ENCODE measurements at places on chromosomes 1 and 21. TPM values are rescaled to one million over a fixed set of nuclear protein-coding genes. Genes with fewer than 3 reads are reported as not detected.

Gene S100A7A
- not detected for total RNA-seq

Gene OR2M3
- total RNA-seq: not detected

Gene HFM1
- total RNA-seq: not detected

Gene KRTAP10-9
- not detected for total RNA-seq

Gene SUSD4
- total RNA-seq: 0.20 TPM
